C1 segment of cervical spinal cord (tissue), 14 donors: ENCODE measurements at places on chromosomes 3 and 15.

DNA sequence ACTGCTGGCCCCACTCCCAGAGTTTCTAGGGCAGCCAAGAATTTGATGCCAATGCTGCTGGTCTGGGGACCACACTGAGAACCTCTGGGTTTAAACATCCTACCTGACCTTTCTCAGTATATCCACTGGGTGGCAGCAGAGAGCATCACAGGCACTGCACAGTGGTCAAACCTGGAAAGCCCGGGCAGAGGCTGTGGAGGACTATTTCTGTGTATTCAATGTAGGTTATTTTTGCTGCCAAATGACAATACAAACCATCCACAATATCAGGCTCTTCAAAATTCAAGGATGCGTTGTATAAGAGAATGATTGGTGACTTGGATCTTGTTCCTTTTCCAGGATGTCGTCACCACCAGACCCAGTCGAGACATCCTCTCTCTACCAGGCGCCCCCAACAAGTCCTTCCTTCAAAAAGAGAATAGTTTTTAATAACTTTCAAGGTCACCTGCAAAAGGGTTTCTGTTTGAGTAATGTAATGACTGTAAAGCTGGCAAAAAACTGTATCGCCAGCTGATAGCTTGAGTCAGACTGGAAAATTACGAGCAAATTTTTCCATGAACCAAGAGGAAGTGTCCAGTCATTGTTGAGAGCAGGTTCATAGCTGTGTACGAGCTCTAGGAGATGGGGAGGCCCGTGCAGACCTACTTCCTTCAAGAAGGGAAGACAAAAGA lies 30.5 kb upstream of the MYZAP start:
- DNase-seq, result peak; percentile 24

GRCh38 chr3:127288921-127289705 lies 1.3 kb upstream of the PRR20G start:
- no peak for DNase-seq

- DNase-seq, result no peak
These were observed 1.2 kb downstream of the ALDH1A2 start for GRCh38 chr15:58064082-58064979.

DNA sequence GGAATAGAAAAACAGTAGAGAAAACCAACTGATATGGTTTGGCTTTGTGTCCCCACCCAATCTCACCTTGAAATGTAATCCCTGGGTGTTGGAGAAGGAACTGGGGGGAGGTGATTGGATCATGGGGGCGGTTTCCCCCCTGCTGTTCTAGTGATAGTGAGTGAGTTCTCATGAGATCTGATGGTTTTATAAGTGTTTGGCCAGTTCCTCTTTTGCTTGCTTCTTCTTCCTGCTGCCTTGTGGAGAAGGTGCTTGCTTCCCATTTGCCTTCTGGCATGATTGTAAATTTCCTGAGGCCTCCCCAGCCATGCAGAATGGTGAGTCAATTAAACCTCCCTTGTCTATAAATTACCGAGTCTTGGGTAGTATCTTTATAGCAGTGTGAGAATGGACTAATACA lies 48.4 kb downstream of the EOMES start:
- no peak for DNase-seq

- DNase-seq, result no peak
These were observed 36.0 kb upstream of the LEKR1 start for GRCh38 chr3:156790156-156790555.

DNA sequence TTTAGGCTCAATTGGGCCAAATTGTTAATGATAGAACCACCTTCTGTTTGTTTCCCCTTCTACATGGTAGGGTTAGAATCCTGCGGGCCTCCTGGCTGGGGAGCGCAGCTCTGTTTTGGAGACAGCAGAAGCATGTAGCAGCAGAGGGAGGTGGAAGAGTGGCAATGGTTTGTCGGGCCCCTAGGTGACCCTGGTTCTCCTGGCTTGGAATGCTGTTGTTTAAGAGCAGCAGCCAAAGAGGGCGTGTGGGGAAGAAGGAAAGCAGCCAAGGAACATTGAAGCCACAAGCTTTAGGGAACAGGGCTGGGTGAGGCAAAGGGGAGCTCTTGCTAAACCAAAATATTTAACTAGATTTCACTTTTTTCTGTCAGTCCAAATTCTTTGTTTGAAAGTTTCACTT lies 213.7 kb upstream of the NR2E3 start:
- no peak for DNase-seq

DNA sequence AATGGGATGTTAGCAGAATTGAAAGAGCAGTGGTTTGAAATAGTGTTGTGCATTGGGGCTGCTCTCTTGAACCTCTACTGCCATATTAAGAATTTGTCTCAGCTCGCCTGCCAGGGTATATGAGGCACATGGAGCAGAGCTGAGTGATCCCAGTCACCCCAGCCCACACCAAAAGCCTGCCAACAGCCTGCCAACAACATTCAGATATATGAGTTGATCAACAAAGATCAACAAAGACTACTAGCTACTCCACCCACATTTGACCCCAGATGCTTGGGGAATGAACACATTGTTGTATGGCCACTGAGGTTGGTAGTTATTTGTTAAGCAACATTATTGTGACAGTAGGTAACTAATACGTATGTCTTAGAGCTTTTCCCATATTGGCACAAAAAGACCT lies 570.9 kb upstream of the IL12A start:
- DNase-seq, result no peak

DNA sequence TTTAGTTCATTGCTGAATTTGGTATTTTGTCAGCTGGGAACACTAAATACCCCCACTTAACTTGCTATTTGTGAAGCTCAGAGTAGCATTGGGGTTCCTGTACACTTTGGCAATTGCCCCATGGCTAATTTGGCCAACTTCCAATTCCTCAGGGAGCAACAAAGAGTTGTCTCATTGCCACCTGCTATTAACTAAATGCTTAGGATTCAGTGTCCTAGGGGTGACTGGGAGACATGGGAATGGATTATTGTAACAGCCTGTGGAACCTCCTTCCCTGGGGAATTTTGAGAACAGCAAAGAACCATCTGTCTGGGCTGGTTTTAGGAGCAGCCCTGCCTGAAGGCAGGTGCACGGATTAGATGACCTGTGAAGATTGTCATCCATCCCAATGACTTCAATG lies 437.4 kb upstream of the TPRG1 start:
- no peak for DNase-seq
